NK-92 treated with Interleukin-12 subunit alpha and Interleukin-12 subunit beta, amount 100 ng/mL, for 24 hours (cell line): ENCODE measurements at places on chromosomes 13 and 19.

GRCh38 chr13:43094901-43095300 is 71.5 kb downstream of the DNAJC15 start:
- DNase-seq = no peak

DNA sequence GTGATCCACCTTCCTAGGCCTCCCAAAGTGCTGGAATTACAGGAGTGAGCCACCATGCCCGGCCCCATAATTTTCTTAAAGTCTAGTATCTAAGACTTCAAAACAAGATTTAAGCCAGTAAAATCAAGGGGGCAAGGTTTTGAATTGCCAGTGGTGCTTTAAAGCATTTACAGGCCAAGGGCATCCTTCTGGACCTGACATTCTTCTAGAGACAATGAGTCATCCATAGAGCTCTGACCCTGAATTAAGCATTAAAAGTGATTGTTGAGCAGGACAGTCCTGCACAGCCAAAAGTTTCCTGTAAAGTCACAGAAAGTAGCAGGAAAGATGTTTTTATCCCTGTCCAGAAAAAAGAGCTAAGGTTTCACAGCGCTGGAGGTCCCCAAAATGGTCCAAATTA is 50.9 kb upstream of the ATP12A start:
- DNase-seq = no peak

- no peak for DNase-seq
These were observed 1255.4 kb upstream of the SPRY2 start for GRCh38 chr13:81596224-81596753.

DNA sequence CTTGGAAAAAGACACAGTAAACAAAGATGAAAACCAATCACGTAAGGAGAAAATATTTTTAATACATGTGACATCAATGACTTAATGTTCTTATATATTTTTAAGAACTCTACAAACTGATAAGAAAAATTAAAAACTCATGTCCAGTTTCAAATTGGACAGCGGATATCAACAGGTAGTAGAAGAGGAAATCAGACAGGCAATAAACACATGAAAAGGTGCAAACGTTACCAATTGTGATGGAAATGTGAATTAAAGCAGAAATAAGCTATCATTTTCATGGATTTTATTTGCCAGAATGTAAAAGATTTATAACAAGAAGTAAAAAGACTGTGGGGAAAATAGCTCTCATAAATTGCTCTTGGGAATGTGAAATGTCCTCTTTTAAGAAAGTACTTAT is 382.3 kb downstream of the DLEU7 start:
- no peak for DNase-seq

GRCh38 chr13:101511766-101512165 is 59.3 kb downstream of the ITGBL1 start:
- no peak for DNase-seq
